ENCODE measurements at places on chromosomes 16 and 17.

DNA sequence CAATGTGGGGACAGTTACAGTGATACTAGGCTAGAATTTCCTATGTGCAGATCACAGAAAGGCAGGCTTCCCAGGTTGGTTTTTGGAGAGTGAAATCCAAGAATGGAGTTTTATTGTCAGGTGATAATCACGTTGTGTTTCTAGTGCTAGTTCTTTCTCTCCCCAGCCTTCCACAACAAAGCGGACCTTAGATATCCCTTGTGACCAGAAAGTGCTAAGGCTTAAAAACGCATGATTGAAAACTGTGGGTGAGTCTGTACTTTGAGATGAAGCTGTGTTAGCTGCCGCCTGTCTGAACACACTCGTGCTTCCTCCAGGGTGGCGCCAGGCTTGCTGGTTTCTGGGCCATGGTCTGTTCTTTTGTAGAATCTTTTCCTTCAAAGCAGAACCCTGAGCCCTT lies 52.1 kb downstream of the BANP start:
- DNase-seq = no peak

DNA sequence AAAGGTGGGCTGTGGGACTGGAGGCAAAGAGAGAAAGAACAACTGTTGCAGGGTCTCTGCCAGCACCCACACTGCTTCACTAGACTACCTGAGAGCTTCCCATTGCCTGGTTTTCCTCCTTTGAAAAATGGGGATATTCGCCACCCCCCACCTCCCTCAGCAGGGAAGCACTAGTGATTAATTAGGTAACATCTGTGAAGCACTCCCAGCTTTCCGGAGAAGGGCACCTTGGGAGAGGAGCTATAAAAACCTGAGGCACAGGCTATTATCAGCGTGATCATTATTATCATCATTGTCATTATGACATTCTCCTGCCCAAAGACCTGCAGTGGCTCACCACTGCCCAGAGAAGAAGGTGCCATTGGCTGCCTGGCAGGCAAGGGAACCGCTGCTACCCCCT lies 83.5 kb downstream of the XYLT1 start:
- DNase-seq = no peak

DNA sequence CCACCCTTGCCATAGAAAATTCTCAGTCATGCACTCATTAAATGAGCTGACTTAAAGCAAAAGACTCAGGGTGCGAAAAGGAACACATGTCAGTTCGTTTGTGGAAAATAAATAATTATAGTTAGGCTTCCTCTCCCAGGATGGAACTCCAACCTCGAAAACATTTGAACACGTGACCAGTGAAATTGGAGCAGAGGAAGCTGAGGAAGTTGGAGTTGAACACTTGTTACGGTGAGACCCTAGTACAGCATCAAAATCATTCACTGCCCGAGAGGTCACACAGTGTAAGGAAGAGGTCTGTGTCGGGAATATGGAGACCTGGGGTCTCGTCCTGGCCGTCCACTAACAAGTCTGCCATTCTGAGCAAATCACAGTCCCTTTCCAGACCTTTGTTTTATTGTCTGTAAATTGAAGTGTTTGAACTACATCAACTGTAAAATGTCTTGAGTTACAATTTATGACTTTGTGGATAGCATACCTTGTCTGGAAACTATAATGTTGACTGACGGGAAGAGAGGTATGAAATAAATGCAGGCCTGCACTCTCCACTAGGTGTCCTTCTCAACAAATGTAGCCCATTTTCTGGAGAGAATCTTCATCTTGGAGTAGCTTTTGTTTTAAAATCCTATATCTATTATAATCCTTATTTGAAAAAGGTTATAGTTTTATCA lies 7.7 kb downstream of the PSMD7 start:
- no peak for DNase-seq

- no peak for DNase-seq
Measured at GRCh38 chr16:51167170-51167895, 16.3 kb upstream of the SALL1 start.

GRCh38 chr16:27678955-27679354 lies 129.0 kb downstream of the KATNIP start:
- no peak for DNase-seq

DNA sequence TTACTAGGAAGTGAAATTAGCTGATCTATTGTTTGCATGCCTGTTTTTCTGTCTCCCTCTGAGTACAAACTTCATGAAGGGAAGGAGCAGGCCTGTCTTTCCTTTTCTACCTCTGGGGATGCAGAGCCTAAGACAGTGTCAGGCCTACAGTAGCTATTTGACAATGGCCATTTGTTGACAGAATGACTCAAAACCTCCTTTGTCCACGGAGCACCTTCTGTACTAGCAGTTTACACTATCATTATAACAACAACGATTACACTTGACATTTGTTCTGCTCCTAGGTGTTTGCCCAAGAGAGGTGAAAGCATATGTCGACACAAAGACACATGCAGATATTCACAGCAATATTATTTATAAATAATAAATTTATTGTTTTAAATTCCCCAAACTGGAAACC lies 132.3 kb upstream of the IRX3 start:
- no peak for DNase-seq

DNA sequence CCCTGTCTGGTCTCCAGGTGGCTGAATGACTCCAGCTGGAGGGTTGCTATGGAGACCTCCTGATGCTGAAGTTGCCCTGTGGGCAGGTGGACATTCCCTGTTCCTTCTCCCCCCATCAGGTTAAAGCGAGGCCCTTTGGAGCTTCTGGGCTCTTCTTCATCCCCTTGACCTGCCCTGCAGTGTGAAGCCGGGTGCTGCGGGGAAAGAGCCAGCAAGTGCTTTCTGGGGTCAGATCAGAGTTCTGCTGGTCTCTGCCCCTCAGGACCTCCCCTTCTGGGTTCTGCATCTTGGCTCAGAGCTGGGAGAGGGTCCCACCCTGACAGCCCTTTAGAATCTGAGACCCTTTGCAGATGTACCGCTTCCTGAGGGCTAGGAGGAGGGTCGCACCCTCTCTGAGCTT lies 25.1 kb downstream of the NKD1 start:
- DNase-seq = no peak

- peak; percentile 98 for DNase-seq
Measured at GRCh38 chr17:17300624-17301568, 2.3 kb upstream of the NT5M start.

- no peak for DNase-seq
Measured at GRCh38 chr17:41917192-41917591, 1.6 kb downstream of the ACLY start.

GRCh38 chr16:10782628-10783027 lies 36.0 kb downstream of the TVP23A start:
- DNase-seq = no peak

GRCh38 chr16:15748654-15749053 lies 98.6 kb downstream of the NDE1 start:
- no peak for DNase-seq

GRCh38 chr16:1533443-1533951 lies at the start of gene TMEM204:
TMEM204 (plus strand) TSS chr16:1533666; CDS start chr16:1534276, 610 bp downstream.
- peak; percentile 55 for DNase-seq

GRCh38 chr16:88455610-88456355 lies 2.7 kb downstream of the ZFPM1 start:
- DNase-seq = peak; percentile 82

DNA sequence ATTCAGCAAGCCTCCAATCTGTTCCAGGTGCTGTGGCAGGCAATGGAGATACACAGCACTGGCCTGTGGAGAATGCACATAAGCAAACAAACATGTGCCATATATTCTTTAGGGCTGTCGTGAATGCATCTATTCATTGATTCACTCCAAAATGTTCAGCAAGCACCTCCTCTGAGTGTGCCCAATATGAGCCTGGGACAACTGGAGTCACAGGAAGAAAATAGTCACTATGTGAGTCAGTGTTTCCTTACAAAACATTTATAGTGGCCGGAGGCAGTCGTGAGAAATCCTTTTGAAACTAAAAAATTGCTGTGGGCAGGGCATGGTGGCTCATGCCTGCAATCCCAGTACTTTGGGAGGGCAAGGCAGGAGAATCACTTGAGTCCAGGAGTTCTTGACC lies 310.1 kb downstream of the CA10 start:
- no peak for DNase-seq

DNA sequence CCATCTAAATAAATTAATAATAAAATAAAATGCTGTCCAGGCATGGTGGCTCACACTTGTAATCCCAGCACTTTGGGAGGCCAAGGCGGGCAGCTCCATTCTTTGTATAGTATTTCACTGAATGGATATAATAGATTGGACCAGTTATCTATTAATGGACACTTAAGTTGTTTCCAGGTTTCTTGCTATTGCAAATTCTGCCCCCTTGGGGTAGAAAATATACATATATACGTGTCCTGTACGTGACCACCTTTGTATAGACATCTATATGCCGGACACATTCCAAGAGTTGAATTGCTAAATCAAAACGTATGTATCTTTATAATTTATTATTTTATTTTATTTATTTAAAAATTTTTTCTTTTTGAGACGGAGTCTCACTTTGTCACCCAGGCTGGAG lies 3.9 kb upstream of the EXOC7 start:
- no peak for DNase-seq

GRCh38 chr17:4514206-4514605 lies 15.5 kb downstream of the SPNS2 start:
- DNase-seq = peak; percentile 71

GRCh38 chr16:9033125-9033830 lies 58.2 kb upstream of the HAPSTR1 start:
- DNase-seq = peak; percentile 91

- no peak for DNase-seq
Measured at GRCh38 chr17:75640556-75641119, 7.4 kb downstream of the SMIM5 start.

GRCh38 chr16:26334218-26335111 lies 642.7 kb downstream of the HS3ST4 start:
- no peak for DNase-seq

DNA sequence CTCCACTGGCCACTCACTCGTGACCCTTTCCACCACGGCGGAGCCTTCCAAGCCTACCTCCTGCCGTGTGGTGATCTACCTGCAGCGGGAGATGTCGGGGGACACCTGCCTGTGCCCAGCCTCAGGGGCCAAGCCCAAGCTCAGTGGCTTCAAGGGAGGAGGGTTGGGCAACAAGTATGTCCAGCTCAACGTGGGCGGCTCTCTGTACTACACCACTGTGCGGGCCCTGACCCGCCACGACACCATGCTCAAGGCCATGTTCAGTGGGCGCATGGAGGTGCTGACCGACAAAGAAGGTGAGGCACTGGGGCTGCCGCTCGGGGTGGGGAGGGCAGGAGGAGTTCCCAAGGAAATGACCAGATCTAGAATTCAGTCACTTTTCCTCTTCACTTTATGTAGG lies 3.9 kb downstream of the TNFAIP1 start:
- no peak for DNase-seq

DNA sequence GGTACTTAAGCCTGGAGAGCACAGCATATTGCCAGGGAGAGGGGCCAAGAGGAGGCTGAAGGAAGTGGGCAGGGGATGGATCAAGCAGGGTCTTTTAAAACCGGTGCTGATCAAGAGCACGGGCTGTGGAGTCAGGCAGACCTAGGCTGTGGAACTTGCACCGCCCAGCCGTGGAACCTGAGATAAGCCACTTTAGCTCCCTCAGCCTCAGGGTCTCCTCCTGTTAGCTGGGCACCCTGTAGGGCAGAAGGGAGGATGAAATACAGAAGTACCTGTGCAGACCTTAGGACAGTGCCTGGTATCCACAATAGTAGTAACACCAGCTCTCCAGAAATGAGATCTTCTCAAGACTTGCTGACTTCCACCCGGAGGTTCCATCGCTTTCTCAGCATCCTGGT lies 9.3 kb downstream of the ODAD4 start:
- DNase-seq = no peak

DNA sequence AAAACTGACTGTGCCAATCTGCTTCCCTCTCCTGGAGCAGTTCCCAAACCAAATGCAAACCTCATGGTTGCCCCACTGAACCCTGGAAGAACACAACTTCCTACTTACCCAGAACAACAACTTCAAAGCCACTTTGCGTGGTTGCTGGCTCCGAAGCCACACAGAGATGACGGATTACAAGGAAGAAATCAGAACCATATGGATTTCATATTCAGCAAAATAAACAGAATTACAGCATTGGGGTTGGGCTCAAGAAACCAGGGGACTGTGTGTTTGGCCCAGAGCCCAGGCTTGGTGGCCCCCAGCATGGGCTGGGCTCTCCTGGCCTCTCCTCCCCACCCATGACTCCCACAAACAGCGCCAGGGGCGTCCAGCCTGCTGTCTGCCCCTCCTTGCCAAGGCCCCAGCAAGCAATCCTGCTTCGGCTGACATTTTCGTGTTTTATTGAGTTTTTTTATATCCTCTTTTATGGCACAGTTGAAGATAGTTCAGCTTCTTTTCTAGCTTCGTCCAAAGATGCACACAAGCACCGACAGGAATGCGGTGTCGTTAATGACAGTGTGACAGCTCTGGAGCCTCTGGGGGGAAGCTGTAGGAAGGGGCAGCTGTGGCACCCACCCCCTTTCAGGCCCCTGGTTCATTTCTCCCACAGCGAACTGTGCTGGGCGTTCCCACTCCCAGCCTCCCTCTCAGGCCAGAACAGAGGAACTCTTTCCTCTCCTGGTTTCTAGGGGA lies 137.1 kb downstream of the GAS7 start:
- DNase-seq = no peak

- DNase-seq = peak; percentile 38
Measured at GRCh38 chr17:45073414-45074070, 12.4 kb downstream of the NMT1 start.

GRCh38 chr16:66635406-66635805 lies 30.9 kb downstream of the CMTM3 start:
- DNase-seq = no peak

- DNase-seq = no peak
Measured at GRCh38 chr17:31320241-31320640, 1.2 kb downstream of the EVI2A start.

- peak; percentile 42 for DNase-seq
Measured at GRCh38 chr16:10729104-10730048, 14.3 kb upstream of the NUBP1 start.

GRCh38 chr17:75979705-75980187 lies 706 bp downstream of the TEN1 start:
- DNase-seq = no peak

DNA sequence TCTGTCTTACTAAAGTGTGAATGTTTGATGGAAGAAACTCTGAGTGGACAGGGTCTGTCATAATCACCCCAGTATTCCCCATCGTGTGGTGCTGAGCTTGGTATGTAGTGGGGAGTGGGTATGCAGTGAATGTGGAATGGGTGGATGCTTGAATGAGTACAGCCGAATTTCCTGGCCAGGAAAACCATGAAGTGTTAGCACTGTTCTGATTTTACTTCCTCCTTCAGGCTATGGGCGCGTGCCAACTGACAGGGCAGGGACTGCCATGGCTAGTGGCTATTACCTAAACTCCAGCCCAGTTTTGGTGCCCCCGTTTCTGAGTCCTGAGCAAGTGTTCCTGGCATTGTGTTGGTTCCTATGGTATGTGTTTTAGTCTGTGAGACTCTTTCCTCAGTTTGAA lies 48.6 kb downstream of the PRKCA start:
- DNase-seq = no peak

- peak; percentile 99 for DNase-seq
Measured at GRCh38 chr17:77088455-77089123, 52.2 kb upstream of the SEC14L1 start.

- DNase-seq = no peak
Measured at GRCh38 chr17:61380836-61381525, 18.7 kb upstream of the TBX2 start.

All from mesendoderm (in vitro differentiated cells).